Motor neuron (in vitro differentiated cells): ENCODE measurements at places on chromosomes 7 and 10. TPM values are rescaled to one million over a fixed set of nuclear protein-coding genes. Genes with fewer than 3 reads are reported as not detected.

- ATAC-seq: no peak
These were observed 102.7 kb downstream of the KMT2C start for GRCh38 chr7:152333134-152333533.

GRCh38 chr10:86681047-86681446 is 12.7 kb downstream of the LDB3 start:
- no peak for ATAC-seq

SPDYE2B gene
- total RNA-seq: not detected in 2 replicates

MYL10 gene
- total RNA-seq: not detected in 2 replicates
